ENCODE measurements at places on chromosomes 4 and X.

GRCh38 chrX:40103565-40104323 is 6.0 kb upstream of the BCOR start:
- no peak for DNase-seq

GRCh38 chr4:13750594-13750993 is 123.1 kb upstream of the BOD1L1 start:
- DNase-seq, result no peak

DNA sequence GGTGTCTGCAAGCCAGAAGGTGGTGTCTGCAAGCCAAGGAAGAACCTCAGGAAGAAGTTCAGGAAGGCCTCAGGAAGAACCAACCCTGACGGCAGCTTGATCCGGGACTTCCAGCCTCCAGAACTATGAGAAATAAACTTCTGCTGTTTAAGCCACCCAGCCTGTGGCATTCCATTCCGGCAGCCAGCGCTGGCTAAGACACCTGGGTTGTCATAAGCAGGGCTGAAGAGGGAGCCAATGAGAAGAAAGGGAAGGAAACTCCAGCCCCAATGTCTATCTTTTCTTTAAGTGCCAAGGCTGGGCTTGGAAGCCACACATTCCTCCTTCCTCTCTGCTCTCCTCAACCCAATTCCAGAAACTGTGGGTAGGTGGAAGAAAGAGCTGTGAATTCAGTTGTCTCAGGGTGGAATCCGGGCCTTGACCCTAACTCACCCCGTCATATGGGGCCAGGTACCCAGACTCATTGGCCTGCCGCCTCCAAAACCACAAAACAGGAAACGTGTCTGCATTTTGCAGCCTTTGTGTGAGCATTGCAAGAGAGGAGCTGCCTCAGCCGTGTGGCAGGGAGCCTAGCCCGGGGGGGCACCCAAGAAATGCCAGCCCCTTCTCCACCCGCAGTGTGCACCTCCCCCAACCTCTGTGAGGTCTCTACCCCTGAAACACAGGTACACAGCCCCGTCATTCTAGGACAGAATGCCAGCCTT is 26.8 kb downstream of the CRMP1 start:
- no peak for DNase-seq

GRCh38 chr4:1727117-1728031 is 6.1 kb downstream of the TACC3 start:
- DNase-seq, result peak; percentile 39

DNA sequence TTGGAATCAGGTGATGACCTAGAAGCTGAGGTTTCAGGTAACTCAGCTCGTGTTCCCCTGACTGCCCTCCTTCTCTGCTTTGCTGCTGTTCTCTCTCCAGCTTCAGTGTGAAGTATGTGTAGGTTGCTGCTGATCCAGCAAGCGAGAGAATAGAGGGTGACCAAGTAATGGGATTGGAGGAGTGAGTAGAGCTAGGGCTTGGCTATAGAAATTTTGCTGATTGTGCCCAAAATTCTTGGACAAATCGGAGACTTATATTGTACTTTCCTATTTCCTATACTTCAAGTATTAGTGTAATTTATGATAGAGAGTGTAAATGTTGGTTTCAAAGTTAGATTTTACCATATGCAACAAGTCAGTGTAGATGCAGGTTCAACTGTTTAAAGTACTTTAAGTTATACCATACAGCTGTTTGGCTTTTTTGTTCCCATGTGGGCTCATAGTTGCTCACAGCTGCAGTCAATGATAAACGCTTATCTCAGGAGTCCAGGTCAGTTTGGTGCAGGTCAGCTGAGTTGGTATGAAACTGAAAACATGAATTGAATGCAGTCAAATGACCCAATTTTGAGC is 48.0 kb downstream of the RAPGEF2 start:
- no peak for DNase-seq

All from skeletal muscle cell (primary cell).